Posterior vena cava (tissue), 2 donors: ENCODE measurements at places on chromosomes 7 and 10.
A peak's percentile ranks its signal among the peaks of the same experiment; 100 is the strongest.

DNA sequence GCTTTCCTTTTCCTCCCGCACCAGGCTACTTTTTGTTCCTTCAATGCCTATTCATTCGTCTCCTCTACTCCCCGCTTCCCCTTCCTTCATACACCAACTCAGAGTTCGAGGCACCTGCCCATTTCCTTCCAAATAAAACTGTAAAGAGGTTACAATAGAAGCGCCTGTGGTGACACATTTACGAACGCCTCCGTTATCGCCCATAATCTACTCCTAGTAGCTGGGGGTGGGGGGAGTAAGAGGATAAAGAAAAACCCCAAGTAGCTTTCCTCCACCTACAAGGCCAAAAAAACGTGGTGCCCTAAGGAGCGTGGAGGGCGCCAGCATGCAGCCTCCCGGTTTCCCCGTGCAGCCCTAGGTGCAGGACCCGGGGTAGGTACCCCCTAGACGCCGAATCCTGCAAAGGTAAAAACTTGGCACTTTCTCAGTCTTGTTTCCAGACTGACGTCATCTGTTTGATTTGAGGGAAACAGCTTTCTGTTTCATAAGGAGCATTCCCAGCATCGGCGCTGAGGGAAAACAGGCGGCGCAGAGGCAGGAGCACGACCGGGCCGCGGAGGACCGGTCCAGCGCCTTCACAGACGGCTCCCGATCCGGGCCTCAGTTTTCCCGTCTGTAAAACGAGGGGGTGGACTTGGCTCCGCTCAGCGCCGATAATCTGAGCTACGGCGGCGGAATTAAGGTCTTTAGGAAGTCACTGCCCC lies 922 bp downstream of the PPA1 start:
- DNase-seq = no peak

DNA sequence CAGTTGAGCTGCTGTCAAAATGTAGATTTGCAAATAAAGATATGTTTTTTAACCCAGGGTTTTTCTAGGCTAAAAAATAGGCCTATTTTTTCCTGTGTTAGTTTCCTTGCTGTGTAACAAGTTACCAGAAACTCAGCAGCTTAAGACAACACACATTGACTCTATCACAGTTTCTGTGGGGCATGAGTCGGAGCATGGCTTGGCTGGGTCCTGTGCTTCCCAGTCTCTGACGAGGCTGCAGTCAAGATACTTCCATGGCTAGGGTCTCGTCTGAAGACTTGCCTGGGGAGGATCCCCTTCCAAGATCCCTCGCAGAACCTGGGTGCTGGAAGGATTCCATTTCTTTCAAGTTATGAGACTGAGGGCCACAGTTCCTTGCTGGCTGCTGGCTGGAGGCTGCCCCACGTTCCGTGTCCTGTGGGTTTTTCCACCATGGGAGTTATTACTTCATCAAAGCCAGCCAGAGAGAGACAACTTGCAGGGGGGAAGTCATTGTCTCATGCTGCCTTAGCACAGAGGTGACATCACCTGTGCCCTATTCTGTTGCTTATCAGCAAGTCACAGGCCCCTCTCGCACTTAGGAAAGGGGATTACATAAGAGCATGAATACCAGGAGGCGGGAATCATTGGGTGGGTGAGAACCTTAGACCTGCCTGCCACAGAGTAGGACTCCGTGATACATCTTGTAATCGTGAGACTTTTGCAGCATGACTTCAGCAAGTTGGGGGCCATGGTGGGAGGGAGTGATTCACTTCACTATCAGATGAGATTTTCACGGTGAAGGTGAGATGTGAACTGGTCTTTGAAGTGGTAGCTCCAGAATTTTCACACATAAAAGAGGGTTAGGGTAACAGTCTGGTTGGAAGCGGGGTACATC lies 77.9 kb downstream of the CCNY start:
- no peak for DNase-seq

GRCh38 chr7:22137026-22137425 lies 191.3 kb upstream of the CDCA7L start:
- DNase-seq = no peak

GRCh38 chr10:97047083-97047736 lies 138.5 kb downstream of the SLIT1 start:
- no peak for DNase-seq

GRCh38 chr7:36750451-36750850 lies 26.2 kb upstream of the AOAH start:
- no peak for DNase-seq

GRCh38 chr10:76759681-76760080 lies 877.9 kb downstream of the KCNMA1 start:
- no peak for DNase-seq

GRCh38 chr7:84058311-84059076 lies 136.1 kb downstream of the SEMA3A start:
- no peak for DNase-seq

DNA sequence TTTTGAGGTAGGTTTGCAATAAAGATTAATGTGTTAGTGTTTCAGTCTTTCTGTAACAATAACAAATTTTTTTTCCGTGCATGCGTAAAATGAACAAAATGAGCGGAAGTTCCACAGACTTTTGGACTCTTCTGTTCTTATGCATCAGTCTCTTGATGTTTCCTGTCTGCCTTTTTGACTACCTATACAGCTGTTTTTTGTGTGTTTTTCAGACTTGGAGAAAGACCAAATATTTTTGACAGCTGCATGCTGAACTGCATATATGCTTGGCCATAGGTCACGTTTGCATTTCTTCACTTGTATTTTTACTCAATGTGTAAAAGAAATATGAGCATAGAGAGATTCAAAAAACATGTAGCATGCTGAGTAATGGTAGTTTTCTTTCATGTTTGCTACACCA lies 119.3 kb downstream of the BBS9 start:
- no peak for DNase-seq

- no peak for DNase-seq
Measured at GRCh38 chr10:26855186-26855585, 5.6 kb downstream of the ABI1 start.

- DNase-seq = no peak
Measured at GRCh38 chr7:94660006-94660405, 4.1 kb upstream of the SGCE start.

- DNase-seq = no peak
Measured at GRCh38 chr10:112456533-112456932, 9.5 kb downstream of the VTI1A start.

- no peak for DNase-seq
Measured at GRCh38 chr10:92517034-92517655, 56.7 kb downstream of the IDE start.

DNA sequence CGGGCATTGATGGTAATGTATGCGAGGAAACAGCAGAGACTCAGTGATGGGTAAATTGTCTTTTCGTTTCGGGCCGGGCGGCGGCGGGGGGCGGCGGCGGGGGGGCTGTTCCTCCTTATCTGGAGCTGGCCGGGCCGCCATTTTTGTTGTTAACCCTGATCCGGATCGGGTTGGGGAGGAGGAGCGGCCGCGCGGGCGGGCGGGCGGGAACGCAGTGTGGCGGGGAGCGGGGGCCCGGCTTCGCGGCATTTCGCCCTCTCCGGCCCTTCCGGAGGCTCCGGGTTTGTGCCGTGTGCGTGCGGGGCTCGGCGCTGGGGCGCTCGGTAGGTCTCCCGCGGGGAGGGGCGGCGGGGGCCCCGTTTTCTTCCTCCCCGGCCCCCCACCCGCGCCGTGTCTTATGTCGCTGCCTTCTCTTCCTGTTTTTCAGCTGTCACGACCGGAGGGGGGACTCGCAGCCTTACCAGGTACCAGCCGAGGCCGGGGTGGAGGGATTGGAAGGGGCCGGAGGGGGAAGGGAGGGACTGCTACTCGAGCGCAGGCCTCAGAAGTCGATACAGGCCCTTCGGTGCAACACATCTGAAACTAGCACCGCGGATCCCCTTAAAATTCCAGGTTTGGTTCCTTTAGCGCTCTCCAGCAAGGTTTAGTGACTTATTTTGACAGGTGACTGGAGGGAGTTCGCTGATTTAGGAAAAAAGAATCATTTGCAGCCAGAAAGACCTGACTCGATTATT lies 820 bp downstream of the WAC start:
- peak; percentile 92 for DNase-seq

- no peak for DNase-seq
Measured at GRCh38 chr10:22992075-22992474, 64.2 kb downstream of the ARMC3 start.

DNA sequence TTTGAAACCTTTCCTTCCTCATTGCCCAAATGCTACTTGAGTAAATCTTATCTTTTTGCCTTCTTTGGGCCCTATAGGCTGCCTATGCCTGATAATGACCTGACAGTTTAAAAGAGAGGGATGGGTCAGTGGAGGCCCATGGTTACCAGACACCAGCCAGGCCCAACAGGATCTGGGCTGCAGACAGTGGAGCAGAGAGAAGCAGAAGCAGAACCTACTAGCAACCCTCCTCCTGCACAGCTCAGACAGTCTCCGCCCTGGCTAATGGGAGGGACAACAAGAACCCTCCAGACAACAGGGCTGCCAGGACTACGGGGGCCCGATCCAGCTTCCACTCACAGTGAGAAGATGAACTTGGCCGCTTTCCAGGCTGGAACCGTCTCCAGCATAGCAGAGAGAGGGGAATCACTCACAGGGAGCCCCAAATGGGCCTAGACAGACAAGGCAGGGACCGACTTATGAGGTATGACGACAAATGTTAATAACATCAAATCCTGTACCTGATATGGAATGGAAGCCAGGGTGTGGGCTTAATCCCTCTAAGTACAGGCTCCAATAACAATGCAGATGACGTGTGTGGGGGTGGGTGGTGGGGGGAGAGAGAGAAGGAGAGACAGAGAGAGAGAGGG lies 31.7 kb upstream of the DGKI start:
- DNase-seq = peak; percentile 96

DNA sequence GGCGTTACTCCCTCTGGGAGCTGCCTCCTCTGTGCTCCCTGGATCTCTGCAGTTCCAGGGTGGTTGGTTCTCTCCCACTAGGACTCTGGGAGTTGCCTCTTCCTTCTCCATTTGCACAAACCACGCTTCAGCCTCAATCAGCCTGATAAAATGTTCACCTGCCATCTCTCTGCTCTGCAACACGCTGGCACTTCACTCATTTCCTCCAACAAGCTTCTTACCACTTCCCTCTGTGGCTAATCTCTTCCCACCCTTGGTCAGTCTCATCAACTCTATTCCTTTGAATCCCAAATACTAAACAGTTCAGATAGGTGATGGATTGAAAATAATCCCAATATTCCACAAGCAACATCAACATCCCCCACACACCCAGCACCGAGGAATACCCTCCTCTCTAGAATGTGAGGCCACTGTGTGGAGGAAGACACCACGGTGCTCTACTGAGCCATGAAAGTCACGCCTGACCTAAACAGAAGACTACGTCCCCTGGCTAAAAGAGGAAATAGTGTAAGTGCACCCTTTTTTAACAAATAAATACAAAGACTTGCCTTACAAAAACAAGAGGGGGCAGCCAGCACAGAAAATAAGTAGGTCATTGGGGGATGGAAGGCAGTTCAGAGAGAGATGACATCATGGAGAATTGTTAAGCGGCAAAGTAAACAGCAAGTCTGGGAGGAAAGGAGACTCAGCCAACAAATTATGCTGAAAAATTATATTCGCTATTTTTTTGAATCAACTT lies 1.9 kb upstream of the FAM170B start:
- DNase-seq = no peak

DNA sequence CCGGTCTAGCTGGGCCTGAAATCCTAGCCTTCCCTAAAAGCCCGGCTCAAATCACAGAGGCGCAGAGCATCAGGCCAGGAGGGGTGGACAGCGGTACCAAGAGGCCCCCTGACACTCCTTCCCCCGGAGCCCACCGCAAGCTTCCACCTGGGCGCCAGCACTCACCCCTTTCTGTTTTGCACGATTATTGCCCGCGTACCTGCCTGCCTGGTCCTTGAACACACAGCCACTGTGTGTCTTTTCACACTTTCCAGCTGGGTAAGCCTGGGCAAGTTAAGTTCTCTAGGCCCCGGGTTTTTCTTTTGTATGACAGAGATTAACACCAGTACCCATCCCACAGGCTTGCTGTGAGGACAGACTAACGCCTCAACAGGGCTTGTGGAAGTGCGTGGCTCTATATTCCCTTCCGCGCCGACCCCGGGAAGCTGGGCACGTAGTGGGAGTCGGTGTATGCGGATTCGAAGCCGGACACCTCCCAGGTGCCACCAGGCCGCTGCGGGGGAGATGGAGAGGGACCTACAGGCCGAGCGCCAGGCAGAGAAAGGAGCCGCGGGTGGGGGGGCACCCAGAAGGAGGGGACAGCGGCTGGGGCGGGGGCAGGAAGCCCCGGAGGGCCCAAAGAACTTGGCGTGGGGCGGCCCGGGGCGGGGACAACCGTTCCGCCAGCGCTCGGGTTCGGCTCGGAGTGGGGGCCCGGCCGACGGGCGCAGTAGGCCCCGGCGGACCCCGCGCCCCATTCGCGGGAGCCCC lies 792 bp downstream of the ZNF746 start:
- DNase-seq = peak; percentile 91

DNA sequence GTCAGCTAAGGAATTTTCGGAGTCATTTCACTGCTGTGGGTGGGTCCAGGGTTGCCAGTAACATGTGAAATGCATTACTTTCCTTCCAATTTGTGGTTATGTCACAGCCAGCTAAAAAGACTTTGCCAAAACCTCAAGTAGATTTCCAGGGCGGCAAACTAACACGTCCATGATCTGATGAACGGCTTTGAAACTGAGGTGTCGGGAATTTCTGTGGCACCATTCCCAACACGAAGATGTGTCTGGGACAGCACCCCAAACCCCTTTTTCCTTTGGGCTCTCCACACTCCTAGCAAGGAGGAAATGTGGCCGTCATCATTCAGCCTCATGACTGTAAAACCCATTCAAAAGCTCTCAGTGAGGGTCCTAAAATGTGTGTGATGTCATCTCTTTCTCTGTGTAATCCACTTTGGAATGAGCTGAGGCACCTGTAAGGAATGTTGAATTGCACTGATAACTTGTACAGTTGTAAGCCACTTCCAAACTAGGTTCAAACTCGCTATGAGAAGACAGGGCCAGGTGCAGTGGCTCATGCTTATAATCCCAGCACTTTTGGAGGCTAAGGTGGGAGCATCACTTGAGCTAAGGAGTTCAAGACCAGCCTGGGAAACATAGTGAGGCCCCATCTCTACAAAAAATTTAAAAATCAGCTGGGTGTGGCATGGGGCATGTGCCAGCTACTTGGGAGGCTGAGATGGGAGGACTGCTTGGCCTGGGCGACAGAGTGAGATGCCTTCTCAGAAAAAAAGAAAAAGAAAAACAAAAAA lies 146.1 kb upstream of the FRMD4A start:
- no peak for DNase-seq

DNA sequence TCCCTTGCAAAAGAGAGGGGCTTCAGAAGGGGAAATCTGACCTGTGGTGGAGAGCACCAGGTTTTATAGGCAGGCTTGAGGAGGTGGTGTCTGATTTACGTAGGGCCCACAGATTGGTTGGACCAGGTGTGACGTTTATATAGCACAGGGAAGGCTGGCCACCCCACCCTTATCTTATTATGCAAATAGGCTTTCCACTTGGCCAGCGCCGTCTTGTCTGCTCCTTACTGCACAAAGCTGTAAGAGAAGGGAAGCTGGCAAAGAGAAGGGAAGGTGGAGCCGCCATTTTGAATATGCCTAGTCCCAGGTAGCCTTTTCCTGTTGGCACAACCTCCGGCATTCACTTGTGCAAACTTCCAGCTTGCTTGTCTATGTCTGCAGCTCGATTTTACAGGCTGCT lies 221.4 kb downstream of the GATA3 start:
- no peak for DNase-seq

GRCh38 chr10:133324198-133324792 lies 12.4 kb downstream of the CALY start:
- DNase-seq = no peak

- DNase-seq = no peak
Measured at GRCh38 chr7:3083350-3083749, 39.7 kb upstream of the CARD11 start.
